Thoracic aorta endothelial cell (primary cell): ENCODE measurements at places on chromosomes 7 and 10. TPM values are rescaled to one million over a fixed set of nuclear protein-coding genes. Genes with fewer than 3 reads are reported as not detected.

Gene CABCOCO1
- total RNA-seq, result 0.07 and 0.27 TPM in 2 replicates

Gene ASB4
- under 0.01 TPM in 1 of 2 replicates, not detected in the other for total RNA-seq

Gene SEMA3D
- 0.22 and 1.2 TPM in 2 replicates for total RNA-seq

Gene SFTPD
- total RNA-seq, result not detected in 2 replicates

Gene ATP6V0A4
- 0.40 and 0.79 TPM in 2 replicates for total RNA-seq

Gene KLF14
- total RNA-seq, result not detected in 2 replicates

Gene ABCC2
- 1.1 and 1.4 TPM in 2 replicates for total RNA-seq

Gene ADCY1
- 0.40 and 0.43 TPM in 2 replicates for total RNA-seq

Gene CCDC3
- 1.7 and 1.8 TPM in 2 replicates for total RNA-seq

Gene SSMEM1
- not detected in 2 replicates for total RNA-seq

Gene OR9A2
- total RNA-seq, result 0.27 TPM in 1 of 2 replicates, not detected in the other

Gene OPN1SW
- not detected in 2 replicates for total RNA-seq

Gene CTAGE4
- 0.22 and 1.1 TPM in 2 replicates for total RNA-seq

Gene ODAD2
- total RNA-seq, result 0.22 and 0.27 TPM in 2 replicates

Gene CPXM2
- 4.7 and 13.5 TPM in 2 replicates for total RNA-seq

Gene C10orf67
- not detected in 2 replicates for total RNA-seq

Gene SLC26A5
- 0.13 and 0.14 TPM in 2 replicates for total RNA-seq

Gene AGR2
- not detected in 2 replicates for total RNA-seq

Gene ACBD5
- 23.5 and 27.4 TPM in 2 replicates for total RNA-seq

Gene ITGA8
- total RNA-seq, result 0.13 and 0.65 TPM in 2 replicates

Gene MKI67
- 63.0 and 98.2 TPM in 2 replicates for total RNA-seq

Gene C10orf90
- total RNA-seq, result not detected in 2 replicates

Gene SLC16A12
- 0.80 TPM in 1 of 2 replicates, not detected in the other for total RNA-seq

Gene AKR1D1
- total RNA-seq, result not detected in 2 replicates

Gene VENTX
- not detected in 2 replicates for total RNA-seq

Gene H2BK1
- total RNA-seq, result not detected in 2 replicates

Gene COL28A1
- not detected in 2 replicates for total RNA-seq

Gene IMPDH1
- 58.5 and 82.0 TPM in 2 replicates for total RNA-seq

Gene ANKRD1
- total RNA-seq, result 591 and 1,007 TPM in 2 replicates

Gene EN2
- total RNA-seq, result not detected in 2 replicates

Gene PLAU
- total RNA-seq, result 18.1 and 26.0 TPM in 2 replicates

Gene NKX1-2
- not detected in 2 replicates for total RNA-seq

Gene NODAL
- not detected in 2 replicates for total RNA-seq

Gene MEOX2
- total RNA-seq, result not detected in 2 replicates

Gene COMTD1
- 8.9 and 10.5 TPM in 2 replicates for total RNA-seq

Gene LGI1
- not detected in 2 replicates for total RNA-seq

Gene POR
- 46.3 and 51.8 TPM in 2 replicates for total RNA-seq
